Stimulated activated CD8-positive, alpha-beta memory T cell treated with anti-CD3 and anti-CD28 coated beads, Interleukin-15, amount 100 ng/mL, for 4 hours (primary cell): ENCODE measurements at places on chromosomes 4 and X.

DNA sequence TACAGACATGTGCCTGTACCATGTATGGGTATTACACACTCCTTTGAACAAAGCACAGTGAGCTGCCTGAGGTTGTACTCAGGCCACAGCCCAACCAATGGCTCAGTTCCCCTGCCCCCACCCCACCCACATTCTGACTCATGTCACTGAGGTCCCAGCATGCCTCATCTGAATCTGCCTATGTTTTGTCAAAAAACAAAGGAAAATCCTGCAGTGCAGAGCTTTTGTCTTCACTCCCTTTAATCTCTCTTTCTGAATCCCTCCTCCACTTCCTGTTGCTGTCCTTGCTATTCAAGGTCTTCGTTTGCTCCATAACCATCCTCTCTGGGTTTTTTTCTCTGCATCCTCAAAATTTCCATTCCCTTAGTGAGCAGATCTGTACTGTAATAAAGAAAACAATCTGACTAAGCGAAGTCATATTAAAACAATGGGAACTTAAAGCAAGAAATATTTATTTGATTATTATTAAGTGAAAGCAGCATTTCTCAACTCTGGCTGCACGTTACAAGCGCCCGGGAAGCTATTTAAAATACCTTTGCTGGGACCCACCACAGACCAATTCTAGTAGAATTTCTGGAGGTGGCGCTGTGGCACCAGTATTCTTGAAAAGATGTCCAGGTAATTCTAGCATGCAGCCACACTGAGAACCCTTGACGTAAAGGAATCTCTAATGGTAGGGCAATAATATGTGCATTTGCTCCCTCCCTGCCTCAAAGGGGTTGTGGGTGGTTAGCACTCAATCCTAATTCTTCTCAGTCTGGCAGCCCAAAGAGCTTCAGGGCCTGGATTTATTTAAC is 8.7 kb downstream of the GUCY2F start:
- DNase-seq, result no peak

DNA sequence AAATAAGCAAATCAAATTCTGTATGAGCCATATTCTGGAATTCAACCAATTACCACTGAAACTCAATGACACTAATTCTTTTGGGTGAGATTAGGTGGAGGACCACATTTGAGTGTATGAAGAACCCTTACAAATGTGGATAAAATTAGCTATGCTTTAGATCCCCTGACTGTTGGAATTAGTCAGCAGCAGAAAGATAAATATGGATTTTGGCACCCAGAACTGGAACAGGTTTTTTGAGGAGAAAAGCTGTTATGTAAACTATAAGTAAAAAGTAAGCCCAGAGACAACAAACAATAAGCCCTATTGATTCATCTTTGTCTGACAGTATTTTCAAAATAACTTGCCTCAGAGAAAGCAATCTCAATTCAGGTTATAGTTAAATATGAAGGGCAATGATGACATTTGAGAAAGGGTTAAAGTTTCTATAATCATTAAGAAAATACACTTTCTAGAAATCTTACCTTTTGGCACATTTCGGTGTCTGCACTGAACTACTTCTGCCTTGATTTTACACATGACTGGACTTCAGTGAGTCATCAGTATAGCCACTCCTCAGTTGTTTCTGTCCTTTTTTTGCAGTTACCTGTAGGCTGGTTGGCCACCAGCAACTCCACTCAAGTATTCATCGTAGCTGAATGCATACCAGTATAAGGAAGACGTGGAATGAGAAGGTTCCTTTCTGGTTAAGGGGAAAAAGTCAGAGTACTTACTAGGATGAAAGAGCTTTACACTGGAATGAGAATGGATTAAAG is 80.0 kb downstream of the KCTD8 start:
- no peak for DNase-seq

DNA sequence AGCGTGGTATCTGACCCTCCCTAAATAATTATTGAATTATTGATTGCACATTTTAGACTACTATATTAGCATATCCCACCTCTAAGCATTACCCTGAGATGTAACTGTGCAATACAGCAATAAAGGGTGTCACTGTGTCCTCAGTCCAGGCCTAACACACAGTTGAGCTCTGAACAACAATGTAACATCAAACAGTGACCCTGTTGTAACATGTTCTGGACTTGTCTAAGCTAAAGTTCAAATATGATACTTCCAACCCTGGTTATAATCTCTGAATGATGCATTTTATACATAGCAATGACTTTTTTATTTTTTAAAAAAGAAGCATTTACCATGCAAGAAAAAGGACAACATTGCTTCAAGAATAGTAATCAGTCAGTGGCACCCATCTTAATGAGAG is 61.6 kb upstream of the DMD start:
- no peak for DNase-seq

GRCh38 chrX:13826770-13827169 is 9.9 kb upstream of the GPM6B start:
- DNase-seq, result no peak

- no peak for DNase-seq
These were observed 75.8 kb upstream of the AFF2 start for GRCh38 chrX:148424570-148424969.

GRCh38 chr4:122583906-122584305 is 37.0 kb downstream of the IL21 start:
- no peak for DNase-seq

DNA sequence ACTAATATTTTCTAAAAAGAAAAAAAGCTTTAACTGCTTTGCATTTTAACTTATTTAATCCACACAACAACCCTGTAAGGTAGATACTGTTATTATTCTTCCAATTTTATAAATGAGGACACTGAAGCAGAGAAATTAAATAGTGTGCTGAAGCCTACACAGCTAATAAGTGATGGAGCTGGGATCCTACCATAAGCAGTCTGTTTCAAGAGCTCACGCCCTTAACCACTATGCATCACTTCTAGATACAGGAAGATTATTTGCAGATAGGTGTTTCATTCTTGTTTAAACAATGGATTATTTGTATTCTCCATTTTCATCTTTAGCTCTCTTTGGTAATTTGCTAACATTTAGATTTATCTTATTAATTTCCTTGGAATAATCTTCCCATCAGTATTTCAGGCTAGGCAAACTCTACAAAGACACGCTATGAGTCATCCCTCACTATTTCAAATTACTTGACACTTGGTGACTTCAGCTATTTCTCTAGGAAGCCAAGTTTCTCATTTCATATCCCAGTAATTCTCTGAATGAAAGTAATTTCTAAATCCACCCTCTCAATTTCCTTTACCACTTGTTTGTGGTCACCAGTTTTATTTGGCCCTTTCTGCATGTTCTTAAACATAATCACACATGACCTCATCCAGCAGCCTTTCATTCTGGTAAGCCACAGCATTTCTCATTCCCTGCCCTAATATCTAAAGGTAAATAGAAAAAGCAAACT is 67.3 kb downstream of the ASB9 start:
- DNase-seq, result no peak

GRCh38 chr4:177596035-177596434 is 153.8 kb upstream of the AGA start:
- no peak for DNase-seq

- DNase-seq, result no peak
These were observed 39.7 kb downstream of the TRIM61 start for GRCh38 chr4:164937576-164938270.

GRCh38 chrX:44890247-44890646 is 17.3 kb downstream of the KDM6A start:
- DNase-seq, result no peak

DNA sequence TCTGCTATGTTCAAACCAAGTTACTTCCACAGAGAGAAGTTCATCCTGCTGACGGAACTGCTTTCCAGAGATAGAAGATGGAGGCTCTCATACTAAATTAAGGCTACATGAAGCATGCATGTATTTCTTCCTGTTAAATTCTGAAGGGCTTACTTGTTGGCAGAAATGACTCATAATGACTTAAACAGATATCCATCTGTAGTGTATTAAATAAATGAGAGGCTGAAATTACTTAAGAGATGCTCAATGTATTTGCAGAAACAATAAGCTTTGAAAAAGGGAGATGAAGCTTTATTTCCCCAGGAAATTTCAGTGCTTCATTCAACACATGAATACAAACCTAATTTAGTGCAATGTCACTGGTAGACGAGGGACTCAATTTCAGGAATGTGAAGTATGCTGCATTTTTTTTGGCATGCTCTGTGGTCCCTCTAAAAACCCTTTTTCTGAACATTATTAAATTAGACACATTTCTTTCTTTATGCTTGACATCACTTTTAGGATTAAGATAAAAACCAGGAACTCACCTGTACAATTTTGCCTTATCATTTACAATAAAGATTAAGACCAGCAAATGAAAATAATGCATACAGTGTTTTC is 759.1 kb upstream of the POU3F4 start:
- DNase-seq, result no peak

- DNase-seq, result no peak
These were observed 224.1 kb upstream of the FGF16 start for GRCh38 chrX:77223046-77223445.

DNA sequence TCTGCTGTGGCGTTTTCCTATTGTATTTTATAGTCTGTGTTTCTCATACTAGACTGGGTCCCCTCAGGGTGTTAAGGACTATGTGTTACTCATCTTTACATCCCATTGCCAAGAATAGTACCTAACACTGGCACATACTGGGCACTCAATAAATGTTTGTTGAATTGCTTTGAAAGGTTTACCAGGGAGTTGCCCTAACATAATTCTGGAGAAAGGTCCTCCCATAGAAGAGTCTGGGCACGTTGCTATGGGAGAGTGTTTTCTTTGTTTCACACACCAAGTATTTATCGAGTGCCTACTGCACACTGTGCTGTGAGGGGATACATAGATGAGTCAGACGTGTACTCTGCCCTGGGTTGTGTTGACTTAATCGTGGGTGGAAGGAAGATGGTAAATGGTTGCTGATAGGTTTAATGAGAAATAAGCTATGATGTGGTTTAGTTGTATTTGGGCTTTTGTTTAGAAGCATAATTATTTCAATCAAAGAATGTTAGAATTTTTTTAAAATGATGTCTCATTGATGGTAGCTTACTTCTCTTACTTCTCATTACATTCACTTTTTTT is 42.9 kb downstream of the AFF1 start:
- DNase-seq, result no peak

- DNase-seq, result no peak
These were observed 136.8 kb downstream of the ADGRL3 start for GRCh38 chr4:61336916-61337315.

- DNase-seq, result no peak
These were observed 41.3 kb upstream of the TXK start for GRCh38 chr4:48175328-48175727.

DNA sequence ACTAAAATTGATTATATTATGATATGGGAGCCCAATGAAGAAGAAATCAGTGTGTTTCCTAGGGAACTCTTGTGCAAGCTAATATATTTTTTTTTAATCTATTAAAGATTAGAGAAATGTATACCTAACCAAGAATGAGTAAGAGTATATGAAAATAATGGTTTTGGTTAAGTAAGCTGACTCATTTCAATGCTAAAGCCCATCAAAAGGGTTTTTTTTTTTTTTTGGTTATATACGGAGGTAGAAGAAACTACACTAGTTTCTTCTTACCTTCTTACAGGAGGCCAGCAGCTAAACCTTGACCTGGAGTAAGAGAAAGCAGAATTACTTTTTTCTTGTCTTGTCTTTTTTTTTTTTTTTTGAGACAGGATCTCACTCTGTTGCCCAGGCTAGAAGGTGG is 27.5 kb downstream of the RUFY3 start:
- no peak for DNase-seq

- no peak for DNase-seq
These were observed 482.5 kb downstream of the RPA4 start for GRCh38 chrX:97366237-97366636.

- DNase-seq, result no peak
These were observed 119.5 kb downstream of the ARSF start for GRCh38 chrX:3160756-3161155.

GRCh38 chr4:13920901-13921300 is 293.4 kb upstream of the BOD1L1 start:
- no peak for DNase-seq

GRCh38 chr4:113008135-113008534 is 41.3 kb upstream of the ANK2 start:
- no peak for DNase-seq

- no peak for DNase-seq
These were observed 196.4 kb downstream of the FBXO8 start for GRCh38 chr4:174086829-174087799.

GRCh38 chr4:78660559-78660958 is 109.0 kb downstream of the ANXA3 start:
- no peak for DNase-seq

GRCh38 chr4:166088576-166088975 is 215.5 kb downstream of the TLL1 start:
- no peak for DNase-seq

GRCh38 chrX:97401586-97402136 is 518.0 kb downstream of the RPA4 start:
- DNase-seq, result no peak

DNA sequence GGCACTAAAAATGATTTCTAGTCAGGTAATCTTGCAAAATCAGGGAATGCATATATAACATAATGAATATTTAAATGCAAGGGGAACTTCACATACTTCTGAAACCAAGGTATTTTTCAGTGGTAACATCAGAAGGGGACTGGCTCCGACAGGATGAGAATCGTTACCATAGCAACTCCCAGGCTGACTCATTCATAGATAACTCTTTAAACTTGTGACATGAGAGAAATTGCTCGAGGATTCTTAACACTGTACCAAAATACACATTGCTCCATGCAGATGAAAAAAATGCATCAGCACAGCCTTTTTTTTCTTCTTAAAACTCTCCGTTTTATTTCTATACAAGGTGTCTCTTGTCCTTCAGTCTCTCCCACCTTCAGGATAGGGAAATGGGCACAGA is 114.3 kb downstream of the GABRB1 start:
- DNase-seq, result no peak

DNA sequence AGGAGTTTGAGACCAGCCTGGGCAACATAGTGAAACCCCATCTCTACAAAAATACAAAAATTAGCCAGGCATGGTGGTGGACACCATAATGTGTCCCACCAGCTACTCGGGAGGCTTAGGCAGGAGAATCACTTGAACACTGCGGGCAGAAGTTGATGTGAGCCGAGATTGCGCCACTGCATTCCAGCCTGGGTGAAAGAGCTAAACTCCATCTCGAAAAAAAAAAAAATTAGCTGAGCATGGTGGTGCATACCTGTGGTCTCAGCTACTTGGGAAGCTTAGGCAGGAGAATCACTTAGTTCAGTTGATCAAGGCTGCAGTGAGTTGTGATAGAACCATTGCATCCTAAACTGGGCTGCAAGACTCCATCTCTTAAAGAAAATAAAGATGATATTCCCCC is 91.2 kb downstream of the PLS3 start:
- no peak for DNase-seq

- no peak for DNase-seq
These were observed 143.3 kb downstream of the DKK2 start for GRCh38 chr4:106892786-106893185.

- no peak for DNase-seq
These were observed at the start of gene HS6ST2 for GRCh38 chrX:132958091-132958703. Gene HS6ST2, minus strand, starts transcription at chrX:132958629.

GRCh38 chrX:10239611-10240064 is 82.9 kb downstream of the CLCN4 start:
- no peak for DNase-seq

DNA sequence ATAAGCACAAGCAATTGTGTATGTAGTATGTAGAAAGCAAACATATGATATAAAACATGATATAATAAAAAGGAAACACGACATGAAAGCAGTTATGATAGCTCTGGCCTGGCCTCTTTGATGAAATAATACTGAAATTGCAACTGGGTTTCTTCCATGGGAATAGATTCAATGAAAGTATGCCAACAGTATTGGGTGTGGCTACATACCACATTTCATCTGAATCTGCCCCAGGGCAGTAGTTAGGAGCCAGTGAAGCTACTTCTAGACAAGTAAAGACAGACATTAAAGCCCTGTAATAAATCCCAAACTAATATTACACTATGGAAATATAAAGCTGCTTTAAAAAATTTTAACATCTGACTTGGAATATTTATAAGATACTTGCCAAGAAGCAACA is 207.3 kb downstream of the FBXW7 start:
- DNase-seq, result no peak
